NCI-H1417 treated with DMSO at 0.1 percent for 48 hours (cell line): ENCODE measurements at places on chromosomes 13 and 19.

GRCh38 chr19:49932731-49933131, 3.4 kb upstream of the NUP62 start:
- no peak for DNase-seq

- DNase-seq: no peak
Observed at GRCh38 chr13:100898431-100898830, 223.8 kb upstream of the TMTC4 start.

GRCh38 chr13:106709522-106709921, 141.6 kb upstream of the ARGLU1 start:
- no peak for DNase-seq

- no peak for DNase-seq
Observed at GRCh38 chr13:25881136-25881926, 170.5 kb downstream of the SHISA2 start.

DNA sequence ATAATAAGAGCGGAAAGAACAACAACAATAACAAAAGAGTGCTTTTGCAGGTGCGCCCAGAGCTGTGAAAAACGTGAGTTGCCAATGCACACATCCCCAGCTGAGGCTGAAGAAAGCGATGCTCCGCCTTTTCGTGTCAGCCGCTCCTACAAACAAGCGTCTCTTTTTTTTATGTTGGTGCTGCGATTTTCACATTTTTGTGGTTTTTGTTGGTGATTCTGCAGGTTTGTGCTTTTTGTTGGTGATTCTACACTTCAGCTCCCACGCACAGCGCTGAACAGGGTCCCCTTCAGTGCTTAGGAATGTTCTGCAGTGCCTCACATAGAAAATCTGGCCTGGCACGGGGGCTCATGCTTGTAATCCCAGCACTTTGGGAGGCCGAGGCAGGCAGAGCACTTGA, 7.3 kb upstream of the SBK3 start:
- DNase-seq: no peak

DNA sequence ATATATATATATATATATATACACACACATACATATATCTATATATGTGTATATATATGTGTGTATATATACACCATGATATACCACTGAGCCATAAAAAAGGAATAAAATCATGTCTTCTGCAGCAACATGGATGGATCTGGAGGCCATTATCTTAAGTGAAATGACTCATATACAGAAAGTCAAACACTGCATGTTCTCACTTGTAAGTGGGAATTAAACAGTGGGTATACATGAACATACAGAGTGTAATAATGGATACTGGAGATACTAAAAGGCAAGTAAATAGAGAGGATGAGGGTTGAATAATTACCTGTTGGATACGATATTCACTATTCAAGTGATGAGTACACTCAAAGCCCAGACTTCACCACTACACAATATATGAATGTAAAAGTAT, 332.6 kb downstream of the SLITRK1 start:
- no peak for DNase-seq

DNA sequence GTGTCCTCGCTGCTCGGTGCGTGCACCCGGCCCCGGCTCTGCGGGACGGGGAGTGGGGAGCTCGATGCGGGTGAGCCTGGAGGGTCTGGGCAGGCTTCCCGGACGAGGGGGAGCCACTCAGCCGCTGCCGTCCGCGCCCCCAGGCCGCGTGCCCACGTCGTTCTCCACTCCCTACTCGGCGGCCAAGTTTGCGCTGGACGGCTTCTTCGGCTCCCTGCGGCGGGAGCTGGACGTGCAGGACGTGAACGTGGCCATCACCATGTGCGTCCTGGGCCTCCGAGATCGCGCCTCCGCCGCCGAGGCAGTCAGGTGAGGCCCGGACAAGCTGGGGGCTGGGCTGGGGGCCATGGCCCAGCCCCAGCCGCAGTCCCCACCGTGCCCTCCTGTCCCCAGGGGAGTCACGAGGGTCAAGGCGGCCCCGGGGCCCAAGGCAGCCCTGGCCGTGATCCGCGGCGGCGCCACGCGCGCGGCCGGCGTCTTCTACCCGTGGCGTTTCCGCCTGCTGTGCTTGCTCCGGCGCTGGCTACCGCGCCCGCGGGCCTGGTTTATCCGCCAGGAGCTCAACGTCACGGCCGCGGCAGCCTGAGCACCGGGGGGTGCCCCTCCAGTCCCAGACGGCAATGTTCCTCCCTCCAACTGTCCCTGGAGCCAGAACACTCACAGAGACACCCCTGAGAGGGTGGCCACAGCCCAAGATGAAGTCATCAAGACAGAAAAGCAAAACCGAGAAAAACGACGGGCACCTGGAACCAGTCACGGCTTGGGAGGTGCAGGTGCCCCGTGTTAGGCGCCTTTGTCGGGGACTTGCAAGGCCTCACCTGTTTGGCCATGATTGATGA, 2.5 kb upstream of the RPL36 start:
- no peak for DNase-seq

DNA sequence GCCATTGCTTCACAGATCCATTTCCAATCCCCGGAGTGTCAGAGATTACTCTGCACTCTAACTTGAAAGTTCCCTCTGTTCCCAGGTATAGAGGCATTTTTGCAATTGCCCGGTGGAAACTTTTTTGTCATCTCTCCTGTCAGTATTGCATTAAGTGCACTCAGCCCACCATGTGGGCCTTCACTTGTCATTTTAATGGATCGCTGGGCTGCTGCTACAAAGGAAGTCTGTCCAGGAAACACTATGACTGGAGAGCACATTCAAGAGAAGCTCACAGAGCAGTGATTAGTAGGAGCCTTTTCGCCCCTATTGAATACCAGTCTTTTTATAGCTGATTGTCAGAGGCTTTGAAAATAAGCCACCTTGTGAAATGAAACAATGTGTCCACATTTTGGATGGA, 180.9 kb downstream of the B3GLCT start:
- DNase-seq: no peak

DNA sequence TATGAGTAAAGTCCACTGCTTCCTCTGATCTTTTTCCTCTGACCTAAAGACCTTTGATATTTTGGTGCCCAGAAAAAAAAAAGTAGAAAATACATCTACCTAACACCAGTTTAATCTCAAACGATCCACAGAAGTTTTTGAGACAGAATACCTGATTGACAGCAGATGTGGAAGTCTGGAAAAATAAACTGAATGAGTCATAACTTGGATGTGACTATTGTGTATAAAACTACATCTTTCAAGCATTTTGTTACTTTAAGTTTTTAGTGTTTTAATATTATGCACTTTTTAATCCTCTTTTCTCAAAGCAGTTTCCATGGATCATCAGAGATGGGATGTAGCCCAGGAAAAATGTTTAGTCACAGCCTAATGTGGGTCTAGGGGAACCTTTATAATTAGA, 216.1 kb downstream of the SLITRK1 start:
- no peak for DNase-seq

- DNase-seq: no peak
Observed at GRCh38 chr13:51816604-51817249, 12.8 kb upstream of the DHRS12 start.
